Activated CD8-positive, alpha-beta memory T cell treated with anti-CD3 and anti-CD28 coated beads for 1 hour (primary cell): ENCODE measurements at places on chromosomes 7 and 10.

GRCh38 chr7:85897967-85898366 lies 711.1 kb upstream of the SEMA3D start:
- DNase-seq = no peak

DNA sequence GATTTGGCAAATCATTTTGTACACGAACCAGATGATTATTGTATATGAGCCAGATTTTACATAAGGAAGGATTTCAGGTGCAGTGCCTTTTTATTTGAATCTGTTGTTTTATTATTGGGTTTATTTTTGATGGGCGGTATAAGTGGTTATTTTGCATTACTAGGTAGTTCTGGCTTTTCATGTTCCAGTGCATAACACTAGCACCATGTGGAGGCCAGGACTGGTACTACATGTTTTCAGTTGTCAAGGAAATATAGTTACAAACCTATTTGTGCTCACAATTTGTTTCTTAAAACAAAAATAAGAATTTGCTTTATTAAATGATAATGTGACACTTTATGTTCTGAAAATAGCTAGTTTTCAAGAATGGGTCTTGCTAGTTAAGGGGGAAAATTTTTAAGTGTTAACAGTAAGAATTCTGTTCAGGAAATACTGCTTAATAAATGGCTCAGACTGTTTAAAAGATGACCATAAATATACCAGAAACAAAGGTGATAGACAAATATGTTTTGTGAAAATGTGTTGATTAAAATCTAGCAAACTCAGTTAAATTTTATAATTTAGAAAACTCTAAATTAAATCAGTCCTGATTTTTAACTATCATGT lies 7.1 kb upstream of the SEMA3E start:
- DNase-seq = no peak

- DNase-seq = no peak
These were observed 251.9 kb upstream of the KCND2 start for GRCh38 chr7:120021085-120021484.

DNA sequence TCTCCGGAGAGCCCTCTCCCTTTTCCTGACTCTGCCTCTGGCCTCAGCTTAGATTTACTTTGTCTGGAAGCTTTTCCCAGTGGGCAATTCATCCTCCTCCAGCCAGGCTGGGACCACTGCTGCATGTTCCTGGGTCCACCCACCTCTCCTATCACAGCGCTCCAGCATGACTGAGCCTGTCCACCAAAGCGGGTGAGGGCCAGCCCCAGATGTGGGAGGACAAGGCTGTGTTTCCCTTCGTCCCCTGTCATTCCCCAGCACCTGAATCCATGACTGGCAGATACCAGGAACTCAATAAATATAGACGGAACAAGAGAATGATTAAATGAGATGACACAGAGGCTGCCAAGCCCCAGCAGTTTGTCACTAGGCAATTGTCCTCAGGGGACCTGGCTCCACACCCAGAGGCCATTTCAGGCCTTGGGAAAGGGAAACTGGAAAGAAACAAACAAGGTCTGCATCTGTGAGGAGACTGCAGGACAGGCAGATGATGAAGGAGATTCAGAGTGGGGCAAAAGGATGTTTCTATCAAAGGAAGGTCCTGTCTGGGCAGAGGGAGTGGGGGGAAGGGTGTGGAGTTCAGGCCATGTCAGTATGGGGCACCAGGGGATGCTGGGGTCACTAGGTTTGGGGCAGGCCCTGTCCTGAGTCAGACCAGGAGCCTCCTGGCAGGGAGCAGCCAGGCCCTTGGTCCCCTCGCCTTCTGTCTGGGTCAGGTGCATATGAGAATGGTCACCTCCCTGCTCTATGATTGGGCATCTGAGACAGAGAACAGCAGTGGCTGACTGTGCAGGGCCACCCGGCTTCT lies 576.4 kb downstream of the GRID1 start:
- DNase-seq = no peak

- DNase-seq = no peak
These were observed 276.2 kb upstream of the KLF14 start for GRCh38 chr7:131010029-131010716.

GRCh38 chr10:65033957-65034356 lies 1512.8 kb downstream of the REEP3 start:
- no peak for DNase-seq

DNA sequence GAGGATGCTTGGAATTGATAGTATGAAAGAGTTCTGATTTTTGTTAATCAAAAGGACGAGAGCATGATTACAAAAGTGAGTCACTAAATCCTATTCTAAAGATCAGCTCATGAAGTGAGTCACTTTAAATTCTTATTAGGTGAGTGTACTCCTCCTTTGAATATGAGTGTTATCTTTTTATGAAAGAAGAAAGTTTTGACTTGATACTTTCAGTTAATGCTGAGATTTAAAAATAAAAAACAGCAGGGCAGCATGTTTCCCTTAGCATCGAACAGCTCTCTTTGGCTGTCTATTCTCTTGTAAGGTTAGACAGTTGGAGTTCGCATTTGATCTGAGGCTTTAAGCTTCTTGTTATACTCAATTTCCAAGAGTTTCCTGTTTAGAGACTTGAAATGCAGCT lies 222.0 kb downstream of the TWIST1 start:
- DNase-seq = no peak

GRCh38 chr7:1965579-1966294 lies 267.0 kb downstream of the MAD1L1 start:
- no peak for DNase-seq

DNA sequence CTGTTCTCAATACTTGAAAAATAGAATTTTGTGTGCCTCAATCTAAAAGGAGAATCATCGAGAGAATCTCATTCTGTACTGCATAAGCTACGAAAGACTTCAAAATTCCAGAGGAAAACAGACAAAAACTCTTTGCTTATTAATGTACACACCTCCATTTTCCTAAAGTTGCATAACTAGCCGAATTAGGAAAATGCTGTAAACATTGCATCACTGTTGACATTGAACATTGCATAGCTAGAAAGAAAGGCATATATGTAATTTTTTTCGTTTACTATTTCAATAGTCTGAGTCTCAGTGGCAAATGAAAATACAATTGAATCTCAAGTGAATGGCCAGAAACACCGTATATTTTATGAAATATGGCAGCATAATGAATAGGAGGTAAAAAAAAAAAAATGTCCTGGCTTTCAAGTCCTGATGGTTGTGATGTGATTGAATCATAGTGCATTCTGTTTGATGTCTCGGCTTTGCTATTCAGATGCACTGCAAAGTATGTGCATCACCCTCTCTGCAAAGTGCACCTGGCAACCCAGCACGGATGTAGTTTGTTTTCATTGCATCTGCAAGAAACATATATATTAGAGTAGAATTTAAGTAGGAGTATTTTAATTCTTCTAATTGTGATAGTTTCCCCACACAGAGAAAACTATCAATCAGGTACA lies 196.7 kb downstream of the VTI1A start:
- no peak for DNase-seq

DNA sequence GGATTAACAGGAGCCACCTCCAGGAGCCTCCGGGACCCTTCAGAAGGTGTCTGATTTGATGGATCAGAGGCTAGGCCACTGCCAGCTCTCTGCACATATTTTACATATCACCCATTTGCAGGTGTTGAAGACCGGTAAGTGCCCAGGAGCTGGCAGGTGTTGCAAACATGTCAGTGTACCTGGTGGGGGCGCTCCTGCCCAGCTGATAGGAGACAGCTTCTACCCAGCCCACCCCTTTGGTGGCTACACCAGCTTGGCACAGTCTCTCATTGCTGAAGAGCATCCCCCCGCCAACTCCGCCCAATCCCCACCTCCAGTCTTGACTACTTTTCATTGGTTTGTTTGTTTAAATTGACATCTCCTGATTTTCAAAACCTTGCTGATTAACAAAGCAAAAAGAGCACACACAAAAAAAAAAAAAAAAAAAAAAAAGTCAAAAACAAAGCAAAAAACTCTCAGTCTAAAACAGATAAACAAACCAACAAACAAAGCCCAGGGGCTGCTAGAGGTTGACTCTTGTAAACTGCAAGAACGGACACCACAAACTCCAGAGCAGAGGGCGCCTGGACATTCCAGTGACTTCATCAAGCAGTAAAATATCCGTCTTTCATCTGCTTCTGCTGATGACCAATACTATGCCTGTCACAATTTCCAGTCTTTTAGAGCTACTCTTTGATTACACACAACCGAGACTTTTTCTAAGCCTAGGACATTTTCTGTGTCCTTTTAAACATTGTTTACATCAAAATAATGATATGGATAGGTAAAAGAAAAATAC lies 275.3 kb downstream of the NRG3 start:
- no peak for DNase-seq

GRCh38 chr7:134834689-134835462 lies 55.4 kb downstream of the CALD1 start:
- DNase-seq = no peak

DNA sequence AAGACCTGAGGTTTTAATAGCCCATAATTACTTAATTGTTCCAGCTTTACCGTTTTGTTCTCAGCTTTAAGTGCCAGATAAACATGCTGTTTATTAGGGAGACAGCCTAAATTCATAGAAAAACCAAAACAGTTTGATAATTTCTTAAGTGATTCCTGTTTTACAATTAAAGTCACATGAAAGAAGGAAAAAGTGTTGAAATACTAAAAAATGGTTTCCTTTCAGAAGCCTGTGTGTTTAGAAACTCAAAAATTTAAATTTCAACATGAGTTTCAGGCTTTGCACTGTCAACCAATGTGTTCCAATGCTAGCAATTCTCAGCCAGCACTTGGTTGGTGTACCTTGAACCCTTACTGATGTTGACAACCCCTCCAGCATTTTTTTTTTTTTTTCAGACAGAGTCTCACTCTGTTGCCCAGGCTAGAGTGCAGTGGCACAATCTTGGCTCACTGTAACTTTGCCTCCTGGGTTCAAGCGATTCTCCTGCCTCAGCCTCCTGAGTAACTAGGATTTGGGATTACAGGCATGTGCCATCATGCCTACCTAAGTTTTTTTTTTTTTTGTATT lies 135.3 kb downstream of the ICA1 start:
- DNase-seq = no peak

DNA sequence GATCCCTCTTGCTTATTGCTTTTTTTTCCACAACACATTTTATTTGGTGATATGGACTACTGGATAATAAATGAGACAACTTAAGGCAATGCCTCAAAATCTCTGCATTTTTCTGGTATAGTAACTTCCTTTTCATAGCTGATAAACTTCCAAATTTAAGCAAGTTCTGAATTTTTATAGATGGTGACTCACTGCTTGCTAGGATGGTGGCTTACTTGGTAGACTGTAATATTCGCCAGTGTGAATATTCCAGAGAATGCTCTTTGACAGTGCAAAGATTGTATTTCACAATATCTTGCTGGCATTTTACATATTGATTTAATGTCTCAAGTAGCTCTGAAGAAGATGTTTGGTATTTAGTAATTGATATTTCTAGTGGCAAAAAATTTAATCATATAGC lies 472.4 kb downstream of the TFEC start:
- DNase-seq = no peak

DNA sequence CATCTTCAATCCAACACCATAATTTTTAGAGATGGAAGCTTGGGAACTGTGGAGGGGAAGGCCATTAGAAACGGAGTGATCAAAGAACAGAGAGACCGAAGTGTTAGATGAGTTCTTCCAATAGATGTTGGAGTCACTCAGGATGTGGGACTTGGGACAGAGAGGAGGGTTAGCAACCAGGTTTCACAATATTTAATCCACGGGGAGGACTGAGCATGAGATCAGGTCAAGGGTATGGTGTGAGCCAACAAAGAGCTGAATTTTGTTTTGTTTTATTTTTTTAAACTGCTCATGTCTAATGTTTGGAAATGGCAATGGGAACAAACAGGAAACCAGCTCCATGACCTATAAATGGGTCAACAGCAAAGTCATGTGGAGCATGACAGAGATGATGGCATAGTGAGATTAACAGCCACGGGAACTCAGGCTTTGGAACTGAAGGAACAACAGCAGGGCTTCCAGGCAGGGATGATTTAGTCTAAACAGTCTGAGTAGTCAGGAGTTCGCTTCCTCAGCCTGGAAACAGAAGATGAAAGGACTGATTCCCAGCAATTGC lies 38.9 kb upstream of the AMPH start:
- no peak for DNase-seq

- no peak for DNase-seq
These were observed 29.8 kb upstream of the BMPR1A start for GRCh38 chr10:86726677-86726999.

DNA sequence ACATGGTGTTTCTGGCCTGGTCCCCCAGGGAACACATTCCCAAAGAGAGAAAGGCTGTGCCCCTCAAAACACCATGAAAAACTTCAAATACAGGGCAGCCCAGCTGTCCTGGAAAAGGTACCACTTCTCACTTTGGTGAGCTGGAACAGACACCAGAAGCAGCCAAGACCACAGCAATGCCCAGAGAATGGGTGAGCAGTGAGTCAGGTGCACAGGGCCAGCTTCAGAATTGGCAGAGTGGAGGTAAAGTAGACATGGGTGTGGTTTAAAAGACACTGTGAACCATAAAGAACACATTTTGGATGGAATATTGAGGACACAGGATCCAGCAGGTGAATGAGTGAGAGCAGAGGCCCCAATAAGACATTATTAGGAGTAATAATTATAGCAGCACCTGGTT lies 51.3 kb downstream of the FAM13C start:
- DNase-seq = no peak

DNA sequence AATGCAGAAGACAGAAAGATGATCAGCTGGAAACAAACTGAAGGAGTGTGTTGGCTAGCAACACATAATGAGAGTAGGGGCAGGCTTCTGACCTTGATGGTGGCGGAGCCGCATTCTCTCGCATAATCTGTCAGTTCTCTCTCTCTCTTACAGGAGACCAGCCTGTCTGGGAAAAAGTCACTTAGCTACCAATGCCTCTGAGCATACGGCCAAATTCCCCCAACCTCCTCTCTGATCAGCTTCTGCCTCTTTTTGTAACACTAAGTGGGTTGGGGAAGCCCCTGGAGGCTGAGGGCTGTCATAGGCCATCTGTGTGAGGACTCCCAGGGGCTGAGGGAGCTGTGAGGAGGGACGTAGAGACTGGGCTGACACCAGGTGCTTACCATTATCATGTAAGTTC lies 104.6 kb downstream of the HIPK2 start:
- DNase-seq = no peak

- no peak for DNase-seq
These were observed 2.3 kb upstream of the NRP1 start for GRCh38 chr10:33336582-33337325.

- DNase-seq = no peak
These were observed 456.1 kb upstream of the FOXK1 start for GRCh38 chr7:4225881-4226523.

GRCh38 chr7:30170476-30171205 lies 35.9 kb downstream of the MTURN start:
- no peak for DNase-seq
